Smooth muscle cell of the pulmonary artery (primary cell): ENCODE measurements at places on chromosomes 1 and 21. TPM values are rescaled to one million over a fixed set of nuclear protein-coding genes. Genes with fewer than 3 reads are reported as not detected.

FMOD gene
- 11.8 and 32.6 TPM in 2 replicates for total RNA-seq

SAMD13 gene
- 0.36 and 0.52 TPM in 2 replicates for total RNA-seq

OLFML3 gene
- total RNA-seq: 24.8 and 36.4 TPM in 2 replicates

AIRE gene
- 0.03 and 0.07 TPM in 2 replicates for total RNA-seq

TUFT1 gene
- 3.5 and 10.5 TPM in 2 replicates for total RNA-seq

PYGO2 gene
- total RNA-seq: 11.1 and 11.7 TPM in 2 replicates

PADI1 gene
- 0.07 TPM in 2 replicates for total RNA-seq

TINAGL1 gene
- 133 and 442 TPM in 2 replicates for total RNA-seq

TBCE gene
- 19.9 and 22.2 TPM in 2 replicates for total RNA-seq

CRNN gene
- total RNA-seq: not detected in 2 replicates

CRP gene
- not detected in 2 replicates for total RNA-seq

CYYR1 gene
- total RNA-seq: under 0.01 TPM in 1 of 2 replicates, not detected in the other

FOXD2 gene
- total RNA-seq: 0.10 and 0.20 TPM in 2 replicates

CAMK1G gene
- 0.23 and 2.3 TPM in 2 replicates for total RNA-seq

ADAMTS1 gene
- total RNA-seq: 1,313 and 1,797 TPM in 2 replicates

CFAP107 gene
- total RNA-seq: not detected in 2 replicates

PTGFR gene
- 3.3 and 28.9 TPM in 2 replicates for total RNA-seq

FOXD3 gene
- not detected in 2 replicates for total RNA-seq

AADACL3 gene
- total RNA-seq: not detected in 2 replicates

CA14 gene
- not detected in 2 replicates for total RNA-seq

B3GALNT2 gene
- total RNA-seq: 34.7 and 44.7 TPM in 2 replicates

RNF186 gene
- total RNA-seq: not detected in 2 replicates

TIAM1 gene
- 2.8 and 3.8 TPM in 2 replicates for total RNA-seq

MCOLN3 gene
- total RNA-seq: 0.72 and 0.73 TPM in 2 replicates

CD1D gene
- total RNA-seq: 0.20 and 0.59 TPM in 2 replicates

RGSL1 gene
- total RNA-seq: not detected in 2 replicates
